NCI-H524 (cell line): ENCODE measurements at places on chromosomes 1 and 21.
A peak's percentile ranks its signal among the peaks of the same experiment; 100 is the strongest.

- no peak for DNase-seq
Observed at GRCh38 chr1:231020816-231021215, 19.2 kb downstream of the FAM89A start.

- no peak for DNase-seq
Observed at GRCh38 chr1:35656863-35657232, 15.5 kb upstream of the PSMB2 start.

GRCh38 chr1:45205910-45206721 lies at the start of gene ZSWIM5:
ZSWIM5 (minus strand) TSS chr1:45206605; CDS start chr1:45206350, 255 bp downstream.
- DNase-seq, result peak; percentile 71

DNA sequence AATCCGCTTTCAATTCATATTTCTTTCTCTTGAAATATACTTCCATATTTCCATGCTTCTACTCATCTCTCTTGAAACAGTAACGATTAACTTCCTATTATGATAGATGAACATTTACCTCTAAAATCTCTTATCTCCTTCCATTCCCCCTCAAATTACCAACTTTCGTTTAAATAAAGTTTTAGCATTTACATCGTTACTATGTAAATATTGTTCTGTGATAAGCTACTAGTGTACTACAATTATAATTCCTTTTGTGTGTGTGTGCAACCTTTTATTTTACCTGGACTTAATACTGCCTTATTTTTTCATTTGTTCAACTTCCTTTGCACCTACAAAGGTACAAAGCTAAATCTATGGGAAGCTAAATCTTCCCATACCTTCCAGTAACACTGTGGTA lies 4.5 kb downstream of the FOXE3 start:
- DNase-seq, result no peak

DNA sequence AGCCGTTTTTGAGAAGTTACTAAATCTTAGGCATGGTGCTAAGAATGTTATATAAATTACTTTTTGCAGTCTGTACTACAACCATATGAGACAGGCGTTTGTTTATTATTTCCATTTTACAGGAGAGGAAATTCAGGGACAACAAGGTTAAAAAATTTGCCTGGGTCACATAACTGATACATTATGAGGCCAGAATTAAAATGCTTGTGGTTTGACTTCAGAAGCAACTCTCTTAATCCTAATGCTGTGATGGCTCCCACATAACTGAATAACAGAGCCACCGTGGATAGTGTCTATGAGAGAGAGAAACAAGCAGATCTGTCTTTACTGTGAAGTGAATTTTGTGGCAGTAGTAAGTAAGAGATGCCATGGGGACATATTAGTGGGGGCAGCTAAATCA lies 184.9 kb downstream of the NCAM2 start:
- no peak for DNase-seq

- DNase-seq, result no peak
Observed at GRCh38 chr1:156246241-156246780, 1.5 kb downstream of the PAQR6 start.

GRCh38 chr1:235937123-235937522 lies 70.4 kb upstream of the LYST start:
- no peak for DNase-seq

DNA sequence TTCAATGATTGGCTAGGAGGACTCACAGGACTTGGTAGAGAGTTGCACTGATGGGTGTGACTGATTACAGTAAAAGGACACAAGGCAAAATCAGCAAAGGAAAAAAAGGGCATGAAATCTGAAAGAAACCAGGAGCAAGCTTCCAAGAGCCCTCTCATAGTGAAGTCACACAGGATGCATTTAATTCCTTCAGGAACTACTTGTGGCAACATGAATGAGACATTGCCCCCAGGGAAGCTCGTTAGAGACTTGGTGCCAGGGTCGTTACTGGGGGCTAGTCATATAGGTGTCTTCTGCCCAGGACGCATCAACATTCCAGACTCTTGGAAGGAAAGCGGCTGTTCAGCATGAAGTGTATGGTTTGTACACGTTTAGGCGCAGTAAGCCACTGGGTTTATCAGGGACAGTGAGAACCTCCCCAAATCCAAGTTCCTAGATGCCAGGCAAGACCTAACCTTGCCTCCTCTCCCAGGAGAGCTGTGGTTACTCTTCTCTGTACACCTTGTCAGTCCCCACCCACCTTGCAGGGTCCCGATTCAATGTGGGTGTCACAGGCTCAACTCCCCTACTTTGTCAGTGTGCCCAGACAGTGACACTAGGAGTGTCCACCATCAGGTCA lies 26.0 kb upstream of the C2CD2 start:
- DNase-seq, result no peak

DNA sequence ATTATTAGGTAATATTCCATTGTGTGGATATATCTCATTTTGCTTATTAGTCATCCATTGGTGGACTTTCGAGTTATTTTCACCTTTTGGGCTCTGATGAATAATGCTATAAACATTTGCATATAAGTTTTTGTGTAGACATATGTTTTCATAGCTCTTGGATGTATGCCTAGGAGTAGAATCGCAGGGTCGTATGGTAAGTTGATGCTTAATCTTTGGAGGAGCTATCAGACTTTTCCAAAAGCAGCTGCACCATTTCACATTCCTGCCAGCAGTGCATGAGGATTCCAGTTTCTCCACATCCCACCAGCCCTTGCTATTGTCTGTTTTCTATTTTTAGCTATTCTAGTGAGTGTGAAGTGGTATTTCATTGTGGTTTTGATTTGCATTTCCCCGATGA lies 120.3 kb upstream of the TMEM51 start:
- no peak for DNase-seq

DNA sequence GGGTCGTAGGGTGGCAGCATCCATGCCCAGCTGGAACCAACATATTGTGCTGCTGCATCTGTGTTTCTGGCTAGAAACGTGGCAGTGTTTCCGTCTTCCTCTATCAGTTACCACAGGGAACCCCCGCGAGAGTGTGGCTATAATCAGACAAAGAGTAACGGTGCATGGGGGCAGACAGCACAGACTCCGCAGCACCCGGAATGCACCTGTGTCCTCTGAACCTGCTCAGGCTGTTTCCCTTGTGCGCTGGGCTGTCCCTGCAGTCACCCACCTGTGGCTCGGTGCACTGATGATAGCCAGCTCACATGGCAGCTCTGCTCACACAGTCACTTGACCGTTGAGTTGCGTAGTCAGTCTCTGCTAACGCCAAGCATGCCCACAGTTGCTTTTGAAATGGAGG lies 11.4 kb upstream of the PCBP3 start:
- no peak for DNase-seq

- DNase-seq, result no peak
Observed at GRCh38 chr1:26412180-26412840, 1.7 kb downstream of the LIN28A start.
